Mucosa of descending colon (tissue), 3 donors: ENCODE measurements at places on chromosomes 5 and 9. TPM values are rescaled to one million over a fixed set of nuclear protein-coding genes. Genes with fewer than 3 reads are reported as not detected.

Gene PCDHB11
- total RNA-seq = 0.55 TPM

Gene PTTG1
- 46.8 TPM for total RNA-seq

Gene LURAP1L
- 22.3 TPM for total RNA-seq

Gene ACOT12
- total RNA-seq = not detected

Gene BTNL9
- 12.7 TPM for total RNA-seq

Gene ACSL6
- total RNA-seq = 3.8 TPM

Gene ZNF366
- total RNA-seq = 0.96 TPM

Gene IFT74
- 17.3 TPM for total RNA-seq

Gene AHRR
- total RNA-seq = 2.3 TPM

Gene SPINK4
- total RNA-seq = 33.3 TPM

Gene IQGAP2
- 159 TPM for total RNA-seq

- no peak for DNase-seq
Observed at GRCh38 chr9:123551734-123552133, 195.7 kb downstream of the CRB2 start.

GRCh38 chr9:134349936-134350335 lies 23.7 kb downstream of the RXRA start:
- no peak for DNase-seq

DNA sequence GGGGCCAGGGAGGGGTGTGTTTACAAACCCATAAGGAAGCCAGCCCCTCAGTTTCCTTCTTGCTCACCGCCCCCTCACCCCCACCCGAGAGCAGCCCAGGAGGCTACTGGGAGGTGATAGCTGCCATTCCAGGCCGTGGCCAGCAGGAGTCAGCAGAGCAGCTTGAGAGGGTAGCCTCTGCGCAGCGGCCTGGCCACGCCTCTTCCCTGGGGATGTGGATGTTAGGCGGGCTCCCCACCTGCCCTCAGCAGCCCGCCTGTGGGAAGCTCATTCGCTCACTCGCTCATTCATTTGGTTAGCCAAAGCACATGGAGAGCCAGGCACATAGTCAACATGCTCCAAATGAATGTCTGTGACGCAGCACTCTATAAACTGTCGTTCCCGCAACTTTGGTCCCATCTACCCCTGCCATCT lies 6.1 kb upstream of the DPM2 start:
- DNase-seq = peak; percentile 89

DNA sequence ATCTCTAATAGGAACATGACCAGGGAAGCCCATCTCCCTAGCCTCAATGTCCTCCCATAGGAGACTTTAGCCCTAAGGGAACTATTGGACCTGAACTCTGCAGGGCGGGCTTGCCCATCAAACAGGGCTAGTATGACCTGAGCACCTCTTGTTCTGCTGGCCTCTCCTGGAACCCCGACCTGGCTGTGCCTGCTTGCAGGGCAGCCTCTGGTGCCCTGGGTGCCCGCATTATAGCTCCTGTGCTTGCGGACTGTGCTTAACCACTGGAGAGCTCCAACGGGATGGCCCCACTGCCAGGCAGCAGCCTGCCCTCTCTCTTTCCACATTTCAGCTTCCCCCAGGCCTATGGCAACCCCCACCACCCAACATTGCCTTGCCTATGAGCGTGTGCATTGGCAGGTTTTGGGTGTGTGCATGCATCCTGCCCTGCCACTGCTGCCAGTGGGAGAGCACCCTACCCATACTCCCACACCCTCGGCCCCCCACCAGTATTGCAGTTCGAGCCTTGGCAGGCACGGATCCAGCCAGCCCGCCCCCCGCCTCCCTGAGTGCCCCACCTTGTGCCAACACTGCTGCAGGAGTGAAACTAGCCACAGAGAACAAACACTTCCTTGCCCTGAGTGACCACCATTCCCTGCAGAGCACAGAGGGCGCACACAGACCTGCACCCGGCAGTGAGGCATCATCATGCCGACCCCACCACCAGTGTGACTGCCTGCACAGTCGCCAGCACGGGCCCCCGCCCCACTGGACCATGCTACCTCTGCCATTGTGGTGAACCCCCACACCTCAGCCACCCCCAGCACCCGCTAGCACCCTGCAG lies 1123.8 kb upstream of the CDH6 start:
- DNase-seq = no peak

- no peak for DNase-seq
Observed at GRCh38 chr5:4313138-4313537, 717.5 kb downstream of the IRX1 start.

DNA sequence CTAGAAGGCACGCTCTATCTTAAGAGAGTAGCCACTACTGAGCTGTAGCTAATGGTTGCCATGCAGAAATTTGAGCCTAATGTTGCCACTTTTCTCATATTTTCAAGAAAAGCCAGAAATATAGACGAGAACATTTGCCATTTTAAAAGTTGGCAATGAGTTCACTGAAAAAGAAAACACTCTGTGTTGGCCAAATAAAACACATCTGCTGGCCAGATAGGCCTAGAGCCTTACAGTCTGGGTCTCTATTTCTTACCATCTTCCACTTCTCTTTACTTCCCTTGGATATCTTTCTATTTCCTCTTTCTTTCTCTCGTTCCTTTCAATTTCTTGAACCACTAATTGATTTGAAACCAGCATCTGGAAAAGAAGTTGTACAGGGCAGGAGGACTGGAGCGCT lies 36.6 kb upstream of the VCAN start:
- no peak for DNase-seq

GRCh38 chr9:27701587-27701986 lies 128.3 kb upstream of the C9orf72 start:
- no peak for DNase-seq

GRCh38 chr9:81599837-81600236 lies 89.5 kb downstream of the TLE1 start:
- no peak for DNase-seq

DNA sequence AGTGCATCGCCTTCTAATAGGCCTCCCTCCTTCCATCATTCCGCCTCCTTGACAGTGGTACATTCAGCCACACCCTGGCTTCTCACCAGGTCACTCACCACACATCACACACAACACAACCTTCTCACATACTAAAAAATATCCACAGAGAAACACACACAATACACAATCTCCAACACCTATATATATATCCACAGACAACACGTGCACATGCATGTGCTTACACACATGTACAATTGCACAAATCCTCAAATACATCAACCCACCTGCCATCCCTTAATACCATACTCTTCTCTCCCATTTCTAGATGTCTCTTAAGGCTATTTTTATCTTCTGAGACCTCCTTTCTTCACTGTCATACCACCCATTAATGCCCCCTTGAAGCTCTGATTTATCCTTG lies 57.6 kb downstream of the PPP2R2B start:
- no peak for DNase-seq

- DNase-seq = no peak
Observed at GRCh38 chr9:100515578-100516494, 42.9 kb downstream of the TMEFF1 start.

- no peak for DNase-seq
Observed at GRCh38 chr5:69212022-69212421, 22.6 kb downstream of the CENPH start.

GRCh38 chr5:132225165-132226032 lies 2.3 kb downstream of the P4HA2 start:
- peak; percentile 79 for DNase-seq
